ENCODE measurements at places on chromosomes 7 and 10.

DNA sequence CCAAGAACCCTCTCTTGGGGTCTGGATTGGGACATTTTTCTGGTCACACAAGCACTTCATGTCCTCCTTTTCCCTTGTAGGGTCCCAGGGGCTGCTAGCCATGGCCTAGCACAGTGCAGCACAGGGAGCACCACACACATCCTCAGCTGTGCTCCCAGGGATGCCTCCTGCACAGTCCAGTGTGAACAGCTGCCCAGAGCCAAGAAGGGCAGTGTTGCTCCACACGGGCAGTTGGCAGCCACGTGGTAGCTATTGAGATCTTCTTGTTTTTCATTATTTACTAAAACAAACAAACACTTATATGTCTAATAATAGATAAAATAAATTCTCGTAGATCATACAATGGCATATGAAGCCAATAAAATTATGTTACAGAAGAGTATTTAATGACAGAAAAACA, 13.9 kb upstream of the LANCL2 start:
- DNase-seq = no peak

DNA sequence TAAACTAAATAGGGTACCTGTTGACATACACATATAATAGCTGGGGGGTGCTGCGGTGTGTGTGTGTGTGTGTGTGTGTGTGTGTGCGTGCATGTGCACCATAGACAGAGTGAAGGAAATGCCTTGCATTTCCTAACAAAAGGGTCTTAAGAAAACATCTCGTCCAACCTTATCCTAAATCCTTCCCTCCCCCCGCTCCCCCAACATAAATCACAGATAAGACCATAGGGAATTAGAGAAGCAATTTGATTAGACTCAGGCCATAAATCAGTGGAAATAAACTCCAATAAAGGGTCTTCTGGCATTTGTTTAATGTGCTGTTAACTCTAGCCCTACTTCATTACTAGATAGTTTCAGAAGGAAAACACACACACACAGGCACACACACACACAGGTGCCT, 148.5 kb downstream of the PPP1R17 start:
- no peak for DNase-seq

DNA sequence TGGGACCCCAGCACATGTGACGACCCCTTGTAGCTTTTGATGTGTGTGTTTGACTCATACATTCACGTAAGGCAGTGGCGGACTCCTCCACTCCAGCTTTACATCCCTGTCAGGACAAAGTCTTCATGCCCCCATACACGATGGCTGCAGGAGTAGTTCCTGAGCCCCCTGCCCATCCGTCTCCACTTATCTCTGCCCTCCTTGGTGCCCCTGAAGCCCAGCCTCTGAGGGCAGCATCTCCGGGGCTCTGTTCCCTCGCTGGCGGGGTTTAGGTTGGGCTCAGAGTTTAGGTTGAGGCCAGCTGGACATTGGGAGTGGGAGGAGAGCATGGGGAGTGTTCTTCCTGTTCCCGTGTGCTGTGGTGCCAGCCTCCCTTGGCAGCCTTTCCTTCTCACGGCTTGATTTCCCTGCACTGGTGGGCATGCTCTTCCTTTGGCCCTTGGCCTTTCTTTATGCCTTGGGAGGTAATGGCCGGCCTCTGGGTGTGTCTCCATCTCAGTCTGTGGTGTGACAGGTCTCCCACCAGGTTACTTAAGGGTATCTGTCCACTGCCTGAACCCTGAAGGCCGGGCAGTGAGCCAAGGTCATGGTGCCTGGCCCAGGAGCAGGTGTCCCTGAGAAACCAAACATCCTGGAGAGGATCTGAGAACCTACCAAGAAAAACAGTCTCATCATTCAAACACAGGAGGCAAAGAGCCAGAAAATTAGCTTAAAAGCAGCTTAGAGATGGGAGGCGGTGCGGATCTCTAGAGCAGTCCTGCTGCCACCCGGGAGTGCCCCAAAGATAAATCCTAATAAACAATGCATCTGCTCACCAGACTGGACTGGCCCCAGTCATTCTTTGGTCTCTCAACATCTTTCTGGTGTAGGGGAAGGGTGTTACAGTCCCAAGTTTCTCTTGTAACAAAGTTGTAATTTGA, 85.5 kb downstream of the GLRX3 start:
- no peak for DNase-seq

GRCh38 chr10:77267703-77268675, 369.6 kb downstream of the KCNMA1 start:
- DNase-seq = no peak

- no peak for DNase-seq
Measured at GRCh38 chr10:121281576-121281975, 316.7 kb downstream of the FGFR2 start.

DNA sequence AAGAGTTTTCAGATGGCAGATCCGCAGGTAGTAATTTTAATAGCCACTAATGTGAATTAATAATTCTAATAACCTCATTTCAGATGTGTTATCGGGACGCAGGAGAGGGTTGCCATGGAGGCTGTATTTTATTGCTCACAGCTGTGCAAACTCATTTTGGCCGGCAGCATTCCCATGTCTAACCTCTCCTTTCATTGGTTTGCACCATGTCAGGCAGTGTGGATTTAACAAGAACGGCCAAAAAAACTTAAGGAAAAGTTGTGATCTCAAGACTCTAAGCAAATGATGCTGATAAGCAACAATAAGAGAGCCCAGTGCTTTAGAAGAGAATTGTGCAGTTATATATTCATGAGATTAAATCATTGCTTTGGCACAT, 88.7 kb upstream of the NRP1 start:
- DNase-seq = no peak

DNA sequence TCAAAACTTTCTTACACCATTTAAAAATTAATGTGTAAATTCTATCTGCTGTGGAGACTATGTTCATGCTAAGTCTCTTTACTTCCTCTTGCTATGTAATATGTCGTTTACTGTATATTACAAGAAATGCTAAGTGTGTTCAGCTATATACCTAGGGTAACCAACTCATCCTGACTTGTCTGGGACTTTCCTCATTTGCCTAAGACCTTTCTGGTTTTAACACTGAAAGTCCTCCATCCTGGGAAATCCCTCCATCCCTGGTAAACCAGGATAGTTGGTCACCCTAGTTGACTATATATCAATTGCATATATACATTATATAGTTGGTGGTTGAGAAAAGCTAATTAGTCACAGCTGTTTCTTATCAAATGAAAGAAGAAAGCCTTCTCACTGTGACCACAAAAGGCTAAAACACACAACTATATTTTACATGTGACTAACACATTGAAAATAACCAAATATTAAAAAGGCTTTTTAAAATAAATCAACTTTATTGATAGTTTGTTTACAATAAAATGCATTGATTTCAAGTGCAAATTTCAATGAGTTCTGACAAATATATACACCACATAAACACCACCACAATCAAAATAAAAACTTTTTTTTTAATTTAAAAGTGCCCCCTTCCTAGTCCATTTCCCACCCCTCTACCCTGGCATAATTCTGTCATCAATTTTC, 167.7 kb upstream of the INHBA start:
- no peak for DNase-seq

DNA sequence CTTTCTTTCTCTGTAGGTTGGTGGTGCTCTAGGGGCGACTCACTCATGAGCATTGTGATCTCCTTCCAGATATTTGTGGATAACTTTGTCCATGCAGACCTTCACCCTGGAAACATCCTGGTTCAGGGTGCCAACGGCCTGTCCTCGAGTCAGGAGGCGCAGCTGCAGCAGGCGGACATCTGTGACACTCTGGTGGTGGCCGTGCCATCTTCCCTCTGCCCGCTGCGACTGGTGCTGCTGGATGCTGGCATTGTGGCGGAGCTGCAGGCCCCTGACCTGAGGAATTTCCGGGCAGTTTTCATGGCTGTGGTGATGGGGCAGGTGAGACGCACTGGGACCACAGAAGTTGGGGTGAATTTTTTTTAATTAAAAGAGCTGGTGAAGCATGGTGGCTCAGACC, 9.6 kb upstream of the NDUFB2 start:
- no peak for DNase-seq

DNA sequence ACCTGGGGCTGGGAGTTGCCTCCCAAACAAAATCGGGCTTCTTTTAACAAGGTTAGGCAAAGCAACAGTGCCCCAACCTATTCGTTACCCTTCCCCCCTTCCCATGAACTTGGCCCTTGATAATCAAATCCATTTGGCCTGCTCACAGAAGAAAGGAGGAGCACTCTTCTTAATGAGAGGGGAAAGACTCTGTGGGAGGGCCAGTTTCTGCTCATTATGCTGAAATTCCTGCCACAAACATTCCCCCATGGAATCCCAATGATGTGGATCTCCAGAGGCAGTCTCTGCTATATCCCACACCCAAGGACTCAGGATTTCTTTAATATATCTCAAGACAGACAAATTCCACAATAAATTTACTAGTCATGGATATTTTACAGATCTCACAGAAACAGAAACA, 43.0 kb downstream of the LSM5 start:
- no peak for DNase-seq

DNA sequence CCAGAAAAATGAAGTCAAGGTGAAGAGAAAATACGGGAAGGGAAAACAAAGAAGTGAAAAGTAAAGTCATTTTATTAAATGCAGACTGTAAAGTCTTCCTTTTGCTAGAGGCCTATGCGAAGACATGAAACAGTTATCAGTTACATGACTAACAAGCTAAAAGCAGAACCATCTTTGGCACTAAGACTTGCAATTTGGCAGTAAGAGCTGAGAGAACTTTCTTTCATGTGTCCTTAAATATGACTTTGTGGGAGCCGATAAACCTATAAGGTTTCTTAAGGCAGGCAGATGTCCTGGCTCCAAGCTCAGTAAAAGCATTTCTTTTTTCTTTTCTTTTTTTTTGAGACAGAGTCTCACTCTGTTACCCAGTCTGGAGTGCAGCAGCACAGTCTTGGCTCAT, 10.4 kb downstream of the ANLN start:
- no peak for DNase-seq

DNA sequence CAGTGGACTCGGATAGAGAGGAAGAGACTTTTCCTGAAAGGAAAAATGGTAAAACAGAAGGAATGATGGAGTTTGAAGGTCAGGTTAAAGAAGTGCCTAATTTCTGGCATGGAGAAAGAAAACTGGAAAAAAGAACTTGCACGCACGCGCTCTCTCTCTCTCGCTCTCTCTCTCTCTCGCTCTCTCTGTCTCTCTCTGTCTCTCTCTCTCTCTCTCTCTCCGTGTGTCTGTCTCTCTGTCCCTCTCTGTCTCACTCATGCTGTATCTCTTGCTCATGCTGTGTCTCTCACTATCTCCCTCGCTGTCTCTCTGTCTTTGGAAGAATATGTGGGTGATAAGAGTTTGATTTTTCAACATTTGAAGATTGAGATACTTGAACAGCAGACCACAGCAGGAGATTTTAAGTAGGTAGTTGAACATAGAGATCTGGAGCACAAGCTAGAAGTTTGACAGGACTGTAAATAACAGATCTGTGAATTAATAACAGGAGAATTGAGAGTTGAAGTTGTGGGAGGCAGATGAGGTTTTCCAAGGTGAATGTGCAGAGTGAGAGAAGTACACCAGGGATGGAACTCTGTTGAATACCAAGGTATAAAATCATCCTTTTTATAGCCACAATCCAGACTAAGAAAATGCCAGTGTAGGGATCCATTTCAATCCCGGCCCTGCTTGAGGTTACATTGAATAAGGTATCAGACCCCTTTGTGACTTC, 33.1 kb downstream of the ADD3 start:
- DNase-seq = no peak
